ENCODE measurements at places on chromosomes 6 and 20.

DNA sequence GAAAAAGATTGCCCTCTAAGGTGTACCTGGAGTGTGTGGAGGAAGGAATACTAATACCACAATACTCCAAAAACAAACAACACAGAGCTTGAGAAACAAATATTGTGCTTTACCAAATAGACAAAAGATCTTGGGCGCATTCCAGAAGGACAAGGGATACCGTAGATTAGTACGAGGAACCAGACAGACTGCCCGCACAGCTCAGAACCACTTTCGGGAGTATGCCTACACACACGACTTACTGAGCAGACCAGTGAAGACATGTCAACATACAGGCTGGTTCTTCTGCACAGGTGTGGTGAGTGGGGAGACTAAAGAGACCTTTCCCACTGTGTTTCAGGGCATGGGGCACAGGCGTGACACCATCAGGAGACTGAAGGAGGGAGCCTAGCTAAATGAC, 15.8 kb upstream of the FOXQ1 start:
- DNase-seq: no peak

DNA sequence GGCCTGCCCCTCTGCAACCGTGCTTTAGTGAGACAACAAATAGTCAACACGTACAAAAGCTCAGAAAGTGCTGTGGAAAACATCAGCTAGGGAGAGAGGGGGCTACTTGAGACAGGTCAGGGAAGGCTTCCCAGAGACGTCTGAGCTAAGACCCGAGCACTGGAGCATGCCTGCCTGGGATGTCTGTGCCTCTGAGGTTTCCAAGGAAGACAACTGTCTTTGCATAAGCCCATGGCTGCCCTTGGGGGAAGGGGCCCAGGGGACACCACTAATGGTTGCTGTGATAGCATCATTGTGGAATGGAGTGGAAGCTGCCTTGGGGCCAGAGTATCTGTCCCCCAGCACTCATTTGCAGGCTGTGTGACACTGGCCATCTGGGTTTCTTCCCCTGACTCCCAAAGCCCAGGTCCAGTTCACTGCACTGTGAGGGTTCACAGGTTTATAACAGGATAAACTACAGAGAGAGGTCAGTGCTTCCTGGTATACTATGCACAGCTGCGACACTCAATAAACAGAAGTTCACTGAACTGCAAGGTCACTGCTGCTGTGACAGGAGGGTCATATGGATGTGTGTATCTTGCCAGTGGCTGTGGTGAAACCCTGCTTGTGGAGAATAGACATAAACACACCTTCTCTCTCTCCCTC, 1.5 kb upstream of the ARFGEF2 start:
- DNase-seq: no peak

GRCh38 chr6:33207552-33208090, 679 bp upstream of the RING1 start:
- DNase-seq: no peak

- no peak for DNase-seq
Measured at GRCh38 chr6:135046912-135047311, 7.7 kb downstream of the HBS1L start.

- no peak for DNase-seq
Measured at GRCh38 chr6:90947184-90948064, 360.6 kb upstream of the MAP3K7 start.

- no peak for DNase-seq
Measured at GRCh38 chr20:46270977-46271744, 37.1 kb downstream of the CDH22 start.

DNA sequence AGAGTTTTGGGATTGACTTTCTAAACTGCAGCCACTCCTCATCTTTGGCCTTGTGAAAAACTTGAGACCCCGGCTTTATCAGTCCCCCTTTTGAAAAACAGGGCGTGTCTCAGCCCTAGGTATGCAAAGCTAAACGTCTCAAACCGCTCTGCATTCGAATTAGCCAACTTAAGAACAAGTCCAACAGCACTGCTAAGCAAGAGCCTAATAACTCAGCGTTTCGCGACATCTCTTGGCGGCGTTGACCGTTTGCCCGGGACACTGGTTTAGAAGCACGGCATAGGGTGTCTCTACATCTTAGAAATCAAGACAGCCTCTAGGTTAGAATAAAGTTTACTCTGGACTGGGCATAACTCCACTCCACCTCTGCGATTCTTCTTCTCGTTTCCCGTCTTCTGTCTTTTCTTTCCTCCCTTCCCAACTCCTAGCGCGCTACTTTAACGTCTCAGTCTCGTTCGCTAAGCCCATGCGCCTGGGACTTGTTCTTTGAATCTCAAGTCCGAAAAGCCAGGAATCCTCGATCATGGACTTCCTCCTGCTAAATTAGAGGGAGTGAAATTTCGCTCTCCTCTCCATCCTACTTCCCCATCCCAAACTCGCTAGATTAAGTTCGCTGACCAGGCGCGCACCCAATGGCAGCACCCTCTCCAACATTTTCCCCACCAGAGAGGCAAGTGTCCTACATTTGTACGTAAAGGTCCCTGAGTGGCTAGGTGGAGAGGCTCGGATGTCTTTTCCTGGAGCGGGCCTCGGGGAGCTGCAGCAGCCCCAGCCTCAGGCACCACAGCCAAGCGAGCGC, 10.5 kb upstream of the TFAP2A start:
- no peak for DNase-seq

GRCh38 chr6:125904871-125905270, 51.7 kb upstream of the HINT3 start:
- DNase-seq: peak; percentile 27

Measured in stimulated activated CD4-positive, alpha-beta T cell treated with anti-CD3 and anti-CD28 coated beads, Interleukin-12 subunit alpha, Interleukin-12 subunit beta, amount 100 ng/mL, for 24 hours (primary cell).